ENCODE measurements at places on chromosomes 6 and 20.

DNA sequence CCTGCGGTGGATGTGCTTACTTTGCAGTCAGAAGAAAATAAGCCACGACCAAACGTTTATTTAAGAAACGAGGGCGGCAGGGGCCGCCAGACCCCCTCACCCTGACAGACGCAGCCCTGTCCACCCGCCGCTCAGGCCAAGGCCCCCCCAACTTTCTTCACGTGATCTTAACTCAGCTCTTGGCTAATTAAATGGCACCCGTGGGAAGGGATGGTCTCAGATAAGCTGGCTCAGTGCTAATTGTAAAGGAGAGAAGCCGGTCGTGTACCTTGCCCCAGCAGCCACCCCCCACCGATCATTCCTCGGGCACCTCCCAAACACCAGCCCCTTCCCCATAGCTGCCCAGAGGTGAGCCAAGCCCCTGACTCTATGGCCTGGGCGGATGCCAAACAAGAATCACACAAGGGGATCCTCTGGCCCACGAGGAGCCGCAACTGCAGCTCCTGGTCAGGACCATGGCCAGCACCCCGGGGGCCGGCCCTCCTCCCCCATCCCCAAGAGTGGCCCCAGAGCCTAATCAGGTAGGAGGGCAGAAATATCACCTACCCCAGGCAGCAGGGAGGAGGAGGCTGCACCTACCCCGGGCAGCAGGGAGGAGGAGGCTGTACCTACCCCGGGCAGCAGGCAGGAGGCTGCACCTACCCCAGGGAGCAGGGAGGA lies 11.2 kb downstream of the KCNQ2 start:
- DNase-seq, result no peak

DNA sequence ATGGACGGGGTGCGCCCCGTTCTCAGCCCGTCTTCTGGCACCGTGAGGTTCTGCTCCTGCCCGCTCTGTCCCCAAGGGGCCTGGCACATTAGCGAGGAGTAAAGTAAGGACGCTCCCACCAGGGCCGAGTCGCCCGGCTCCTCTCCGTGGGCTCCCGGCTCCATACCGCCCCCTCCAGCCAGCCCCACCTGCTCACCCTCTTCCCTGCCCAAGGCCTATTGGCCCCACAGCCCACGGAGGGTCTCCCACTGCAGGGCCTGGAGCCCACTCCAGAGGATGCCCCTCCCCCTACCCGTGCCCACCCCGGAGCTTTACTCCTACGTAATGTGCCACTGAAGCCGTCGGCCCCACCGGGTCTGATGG lies 47.5 kb upstream of the CHRNA4 start:
- no peak for DNase-seq

DNA sequence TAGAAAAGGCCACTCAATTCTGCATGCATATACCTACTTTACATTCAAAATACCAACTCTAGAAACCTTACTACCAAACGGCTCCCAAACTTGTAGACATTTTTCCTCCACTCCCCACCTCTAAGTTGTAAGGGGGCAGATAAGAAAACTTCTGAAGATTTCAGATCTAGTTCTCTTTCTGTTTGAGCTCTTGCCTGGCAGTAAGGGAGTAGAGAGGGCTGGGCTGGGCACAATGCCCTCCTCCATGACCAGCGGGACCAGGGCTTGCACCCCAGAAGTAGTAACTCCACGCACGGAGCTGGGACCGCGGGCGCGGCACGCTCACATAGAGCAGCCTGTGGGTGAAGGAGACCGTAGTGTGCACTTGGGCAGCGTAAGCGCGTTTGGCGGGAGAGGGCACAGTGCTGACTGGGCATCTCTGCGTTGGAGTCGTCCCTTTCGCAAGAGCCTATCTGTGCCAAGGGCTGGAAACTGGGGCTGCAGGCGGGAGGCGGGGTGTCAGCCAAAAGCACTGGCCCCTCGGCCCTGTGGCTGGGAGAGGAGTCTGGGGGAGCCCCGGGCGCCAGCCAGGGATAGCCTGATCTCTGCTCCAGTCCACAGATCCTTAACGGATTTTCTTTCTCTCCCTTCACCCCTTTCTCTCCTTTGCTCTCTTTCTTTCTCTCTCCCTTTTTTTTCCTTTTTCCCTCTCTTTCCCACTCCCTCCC lies 32.4 kb downstream of the PHACTR1 start:
- DNase-seq, result peak; percentile 4

DNA sequence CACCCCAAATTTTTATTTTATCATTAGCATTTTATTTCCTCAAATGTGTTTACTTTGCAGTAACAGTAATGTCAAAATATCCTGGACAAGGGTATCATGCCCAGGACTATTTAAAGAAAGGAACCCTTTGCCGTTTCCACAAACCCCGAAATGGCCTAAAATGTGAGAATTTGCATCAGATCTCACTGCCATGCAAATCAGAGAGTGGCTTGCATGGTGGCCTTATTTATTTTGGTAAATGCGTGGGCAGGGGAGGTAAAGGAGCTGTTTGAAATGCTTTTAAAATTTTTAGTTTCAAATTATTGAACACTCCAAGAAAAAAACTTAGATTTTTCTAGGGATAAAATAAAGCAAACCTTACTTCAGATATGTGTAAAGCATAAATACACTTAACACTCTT lies 43.8 kb downstream of the ADAT2 start:
- DNase-seq, result no peak
